NCI-H1436 (cell line): ENCODE measurements at places on chromosomes 1 and 21.

- DNase-seq: no peak
Observed at GRCh38 chr1:241542199-241542907, 10.2 kb downstream of the KMO start.

DNA sequence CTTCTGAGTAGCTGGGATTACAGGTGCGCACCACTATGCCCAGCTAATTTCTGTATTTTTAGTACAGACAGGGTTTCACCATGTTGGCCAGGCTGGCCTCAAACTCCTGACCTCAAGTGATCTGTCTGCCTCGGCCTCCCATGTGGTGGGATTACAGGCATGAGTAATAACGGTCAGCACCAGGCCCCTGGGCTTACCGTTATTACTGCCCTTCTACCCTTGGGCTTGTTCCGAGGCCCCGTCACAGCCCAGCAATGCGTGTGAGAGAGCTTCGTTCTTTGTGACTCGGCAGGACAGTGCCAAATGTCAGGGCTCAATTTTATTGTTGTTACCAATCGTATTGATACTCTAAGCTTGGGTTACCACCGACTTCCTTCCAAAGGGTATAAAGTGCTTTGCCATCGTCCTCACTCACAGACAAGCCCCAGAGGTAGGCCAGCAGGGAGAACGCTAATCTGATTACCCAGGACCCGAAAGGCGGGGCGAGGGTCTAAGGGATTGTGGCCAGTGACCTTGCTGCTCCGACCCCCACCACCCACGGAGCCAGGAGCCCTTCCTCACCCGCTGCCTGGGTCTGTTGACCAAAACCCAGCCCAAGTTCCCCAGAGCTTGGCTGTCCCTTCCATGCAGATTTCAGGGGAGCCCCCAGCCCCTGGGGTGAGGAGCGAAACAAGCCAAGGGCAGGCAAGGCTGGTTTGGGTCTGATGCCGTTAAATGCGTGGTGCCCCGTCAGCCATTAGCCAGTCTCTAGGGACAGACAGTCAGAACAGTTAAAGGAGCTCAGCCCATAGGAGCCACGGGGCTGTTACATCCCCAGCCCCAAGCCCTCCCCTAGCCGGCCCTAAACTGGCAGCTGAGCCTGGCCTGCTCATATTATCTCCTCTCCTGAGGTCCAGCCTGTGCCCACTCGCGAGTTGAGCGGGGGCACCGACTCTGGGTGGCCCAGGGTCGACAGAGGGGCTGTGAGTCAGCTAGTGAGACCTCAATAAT is 54.9 kb upstream of the CASZ1 start:
- DNase-seq: no peak

DNA sequence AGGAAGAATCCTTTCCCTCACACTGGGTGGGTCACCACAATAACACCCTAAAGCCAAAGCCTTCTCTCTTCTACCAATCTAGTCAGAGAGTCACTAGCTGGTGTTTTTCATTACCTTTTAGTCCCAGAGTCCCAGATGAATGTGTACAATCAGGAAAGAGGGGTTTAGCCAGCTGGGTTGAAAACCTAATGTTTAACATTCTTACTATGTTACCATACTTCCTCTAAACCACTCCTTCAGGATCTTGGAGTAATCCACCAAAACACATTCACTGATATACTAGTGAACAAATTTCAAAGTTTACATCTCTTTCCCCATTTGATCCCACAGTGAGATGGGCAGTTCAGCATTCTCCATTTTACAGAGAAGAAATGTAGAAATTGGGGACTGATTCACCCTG is 9.7 kb downstream of the LPAR3 start:
- DNase-seq: no peak

GRCh38 chr1:173590557-173590956 is 12.3 kb downstream of the SLC9C2 start:
- no peak for DNase-seq

- no peak for DNase-seq
Observed at GRCh38 chr1:107748531-107748930, 216.4 kb downstream of the VAV3 start.

GRCh38 chr21:38821248-38821647 is 15.5 kb downstream of the ETS2 start:
- DNase-seq: no peak

- DNase-seq: no peak
Observed at GRCh38 chr1:94936861-94937620, 10.1 kb upstream of the CNN3 start.

GRCh38 chr1:23376890-23377811 is 7.5 kb upstream of the ZNF436 start:
- no peak for DNase-seq

GRCh38 chr1:17839641-17840196 is 84.6 kb downstream of the ACTL8 start:
- DNase-seq: no peak
